Activated T-cell treated with anti-CD3 and anti-CD28 coated beads, Interleukin-2, amount 50 U/mL, for 4 hours (primary cell): ENCODE measurements at places on chromosomes 3 and 15.

- no peak for DNase-seq
Measured at GRCh38 chr3:107557743-107558142, 35.0 kb downstream of the BBX start.

DNA sequence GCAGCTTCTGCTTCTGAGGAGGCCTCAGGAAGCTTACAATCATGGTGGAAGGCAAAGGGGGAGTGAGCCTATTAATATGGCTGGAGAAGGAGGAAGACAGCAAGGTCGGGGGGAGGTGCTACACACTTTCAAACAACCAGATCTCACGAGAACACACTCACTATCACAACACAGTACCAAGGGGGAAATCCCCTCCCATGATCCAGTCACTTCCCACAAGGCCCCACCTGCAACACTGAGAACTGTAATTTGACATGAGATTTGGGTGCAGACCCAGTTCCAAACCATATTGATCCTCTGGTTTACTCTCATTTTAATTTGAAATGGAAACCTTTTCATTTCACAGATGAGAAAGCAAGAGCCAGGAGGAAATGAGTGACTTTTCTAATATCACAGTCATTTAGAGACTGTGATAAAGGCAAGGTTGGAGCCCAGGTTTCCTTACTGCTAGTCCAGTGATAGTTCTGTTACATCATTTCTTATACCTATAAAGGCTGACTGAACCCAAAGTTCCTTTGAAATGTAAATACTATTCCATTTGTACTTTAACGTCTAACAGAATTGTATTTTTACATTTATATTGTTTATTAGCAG lies 105.8 kb upstream of the GAP43 start:
- DNase-seq = no peak

DNA sequence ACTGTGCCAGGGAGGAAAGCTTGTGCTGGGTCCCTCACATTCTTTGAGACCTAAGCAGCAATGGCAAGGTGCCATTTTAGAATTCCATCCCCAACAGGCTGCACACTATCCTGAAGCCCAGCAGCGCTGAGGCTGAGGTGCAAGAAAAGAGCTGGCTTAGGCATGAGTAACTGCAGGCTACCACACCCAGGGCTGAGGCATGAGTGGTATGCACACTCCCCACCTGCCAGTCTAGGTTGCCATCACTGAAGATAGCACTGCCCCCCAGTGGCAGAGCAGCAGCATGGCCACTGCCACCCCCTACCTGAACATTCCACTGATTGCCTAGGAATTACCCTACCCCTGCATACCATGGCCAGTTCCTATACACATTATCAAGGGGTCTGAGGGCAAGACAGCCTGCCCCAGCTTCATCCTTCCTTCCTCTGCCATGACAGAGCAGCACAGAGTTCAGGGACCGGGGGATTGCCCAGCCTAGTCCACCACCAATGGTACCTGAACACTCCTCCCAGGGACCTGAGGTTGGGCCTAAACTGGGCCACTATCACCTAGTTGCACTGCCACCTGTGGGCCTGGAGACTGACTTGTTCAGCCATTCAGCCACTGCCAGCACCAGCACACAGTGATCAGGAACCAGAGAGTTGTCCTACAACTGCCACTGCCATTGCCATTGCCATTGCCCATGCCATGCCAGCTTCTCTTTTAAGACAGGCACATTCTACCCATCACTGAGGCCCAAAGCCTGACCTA lies 129.8 kb downstream of the SATB1 start:
- DNase-seq = no peak

DNA sequence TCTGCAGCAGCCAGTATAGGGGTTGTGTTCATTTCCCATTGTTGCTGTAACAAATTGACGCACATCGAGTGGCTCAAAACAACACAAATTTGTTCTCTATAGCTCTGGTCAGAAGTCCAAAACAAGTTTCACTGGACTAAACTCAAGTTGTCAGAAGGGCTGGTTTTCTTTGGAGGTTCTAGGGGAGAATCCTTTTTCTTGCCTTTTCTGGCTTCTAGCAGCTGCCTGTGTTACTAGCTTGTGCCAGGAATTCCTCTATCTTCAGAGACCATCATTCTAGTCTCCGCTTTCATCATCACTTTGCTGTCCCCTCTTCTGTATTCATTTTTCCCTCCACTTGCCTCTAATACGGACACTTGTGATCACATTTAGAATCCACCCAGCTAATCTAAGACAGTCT lies 20.5 kb downstream of the GASK1A start:
- no peak for DNase-seq

DNA sequence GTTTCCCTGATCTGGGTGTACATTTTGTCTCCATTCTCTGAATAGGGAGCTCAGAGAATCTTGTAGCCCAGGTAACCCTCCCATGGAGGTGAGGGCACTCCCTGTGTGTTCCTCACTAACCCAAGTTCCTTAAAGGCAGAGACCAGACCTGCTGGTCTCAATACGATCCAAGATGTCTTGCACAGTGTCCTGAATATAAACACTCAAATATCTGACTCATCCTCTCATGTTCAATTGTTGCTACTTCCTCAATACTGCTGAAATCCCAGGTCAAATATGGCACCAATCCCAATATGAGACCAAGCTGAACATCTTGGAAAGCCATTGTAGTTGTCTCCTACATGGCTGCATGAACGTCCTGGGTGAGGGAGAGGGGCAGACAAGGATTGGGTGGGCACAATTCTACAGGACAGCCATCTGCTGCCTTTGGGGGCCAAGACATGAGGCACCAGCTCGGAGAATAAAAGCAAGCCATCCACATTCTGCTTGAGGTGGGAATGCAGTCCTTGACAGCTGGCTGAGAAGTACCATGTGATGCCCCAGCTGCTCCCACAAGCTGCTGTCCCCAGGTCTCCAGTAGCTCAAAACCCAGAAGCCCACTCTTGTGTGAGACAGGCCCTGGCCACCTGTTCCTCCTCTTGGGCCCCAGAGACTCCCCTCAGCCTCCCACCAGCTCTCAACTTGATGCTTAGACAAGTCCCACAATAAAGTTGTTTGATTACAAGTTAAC lies 18.2 kb downstream of the TBC1D2B start:
- DNase-seq = no peak

DNA sequence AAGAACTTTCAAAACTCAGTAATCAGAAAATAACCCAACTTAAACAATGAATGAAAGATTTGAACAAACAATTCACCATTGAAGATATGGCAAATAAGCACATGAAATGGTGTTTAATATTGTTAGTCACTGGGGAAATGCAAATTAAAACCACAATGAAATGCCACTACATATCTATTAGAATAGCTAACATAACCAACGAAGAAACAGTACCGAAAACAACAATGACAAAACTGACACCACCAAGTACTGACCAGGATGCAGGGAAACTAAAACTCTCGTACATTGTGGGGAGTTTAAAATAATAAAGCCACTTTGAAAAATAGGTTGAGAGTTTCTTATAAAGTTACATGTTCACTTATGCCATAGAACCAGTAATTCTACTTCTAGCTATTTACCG lies 69.1 kb downstream of the KBTBD8 start:
- DNase-seq = no peak

GRCh38 chr3:131349454-131349853 lies 32.1 kb upstream of the NUDT16 start:
- DNase-seq = no peak

GRCh38 chr3:5260992-5261501 lies 73.5 kb downstream of the EDEM1 start:
- DNase-seq = no peak

DNA sequence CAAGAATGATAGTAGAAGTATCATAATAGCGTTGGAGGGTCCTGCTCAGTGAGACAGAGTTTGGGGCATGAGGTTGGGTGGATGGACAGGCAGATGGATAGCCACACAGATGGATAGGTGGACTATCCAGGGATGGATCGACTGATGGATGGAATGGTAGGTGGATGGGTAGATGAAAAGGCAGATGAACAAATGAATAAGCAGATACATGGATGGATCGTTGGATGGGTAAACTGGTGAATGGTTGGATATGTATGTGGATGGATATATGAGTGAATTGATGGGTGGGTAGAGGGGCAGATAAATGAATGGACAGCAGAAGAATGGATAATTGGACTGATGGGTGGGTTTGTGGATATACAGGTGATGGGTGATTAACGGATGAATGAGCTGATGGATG lies 9.5 kb downstream of the CPNE9 start:
- no peak for DNase-seq

DNA sequence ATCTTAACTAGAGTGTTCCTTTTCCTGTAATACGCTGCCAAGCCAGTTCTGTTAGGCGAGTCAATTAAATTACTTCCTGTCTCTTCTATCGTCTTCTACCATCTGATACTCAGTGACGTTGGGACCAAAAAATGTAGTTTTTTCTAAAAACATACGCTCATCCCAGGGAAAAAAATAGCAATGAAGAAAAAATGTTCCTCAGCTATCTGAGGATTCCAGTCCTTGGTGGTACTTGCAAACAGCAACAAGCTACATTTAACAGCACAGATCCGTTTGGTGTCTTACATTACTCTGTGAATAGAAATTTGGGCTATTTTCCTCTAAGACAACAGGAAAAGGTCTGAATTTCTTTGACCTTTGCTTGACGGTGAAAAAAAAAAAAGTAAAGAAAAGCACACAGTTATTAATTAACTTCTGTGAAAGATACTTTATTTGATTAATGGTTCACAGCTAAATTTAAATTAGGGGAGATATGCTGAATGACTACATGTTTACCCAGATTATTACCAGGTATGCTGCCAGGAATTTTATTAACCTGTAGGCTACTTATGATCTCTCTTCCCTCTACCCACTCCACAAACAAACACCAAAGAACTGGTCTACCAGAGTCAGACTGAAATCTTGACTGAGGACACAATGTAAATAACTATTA lies 254.4 kb upstream of the ZPLD1 start:
- no peak for DNase-seq

- DNase-seq = no peak
Measured at GRCh38 chr3:98966862-98967546, 65.5 kb upstream of the DCBLD2 start.

DNA sequence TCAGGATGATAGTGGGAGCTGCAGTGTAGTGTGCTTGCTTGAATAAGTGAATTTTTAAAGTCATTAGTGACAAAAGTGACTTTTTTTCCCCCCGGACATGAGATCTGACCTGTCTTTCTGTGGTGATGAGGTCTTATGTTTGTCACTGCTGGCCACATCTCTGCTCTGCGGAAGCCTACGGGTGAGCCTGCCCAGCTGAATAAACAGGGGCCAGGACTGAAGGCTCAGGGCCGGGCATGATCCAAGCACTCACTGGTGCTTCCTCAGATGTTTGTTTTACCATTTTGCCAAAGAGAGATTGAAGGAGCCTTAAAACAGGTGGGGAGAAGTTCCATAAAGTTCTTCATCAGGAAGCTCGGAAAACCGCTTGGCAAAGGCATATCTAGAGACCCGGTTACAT lies 35.0 kb downstream of the RPL39L start:
- DNase-seq = no peak

- DNase-seq = no peak
Measured at GRCh38 chr15:40081691-40082194, 26.9 kb downstream of the BMF start.

DNA sequence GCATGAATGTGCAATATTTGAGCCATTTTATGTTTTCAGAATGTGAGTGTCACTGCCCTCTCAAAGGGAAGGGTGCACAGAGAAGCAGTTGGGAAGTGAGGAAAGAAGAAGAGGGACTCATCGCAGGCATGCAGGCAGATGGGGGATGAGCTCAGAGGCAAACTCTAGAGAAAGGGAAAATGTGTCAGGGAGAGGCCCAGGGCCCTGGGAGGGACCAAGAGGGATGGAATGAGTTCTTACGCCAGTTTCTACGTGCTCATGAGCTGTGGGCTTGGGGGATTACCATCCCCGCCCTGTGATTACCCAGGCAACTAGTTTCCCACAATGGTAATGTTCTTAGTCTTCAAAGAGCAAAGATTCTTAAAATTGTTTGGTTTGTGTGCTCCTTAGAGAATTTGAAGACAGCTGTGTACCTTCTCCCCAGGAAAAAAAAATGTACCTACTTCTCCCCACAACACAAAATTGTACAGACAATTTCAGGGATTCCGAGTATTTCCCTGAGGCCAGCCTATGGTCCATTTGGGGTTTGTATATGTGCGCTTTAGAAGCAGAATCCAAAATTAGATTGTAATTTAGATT lies 17.8 kb downstream of the GCSAM start:
- DNase-seq = no peak

DNA sequence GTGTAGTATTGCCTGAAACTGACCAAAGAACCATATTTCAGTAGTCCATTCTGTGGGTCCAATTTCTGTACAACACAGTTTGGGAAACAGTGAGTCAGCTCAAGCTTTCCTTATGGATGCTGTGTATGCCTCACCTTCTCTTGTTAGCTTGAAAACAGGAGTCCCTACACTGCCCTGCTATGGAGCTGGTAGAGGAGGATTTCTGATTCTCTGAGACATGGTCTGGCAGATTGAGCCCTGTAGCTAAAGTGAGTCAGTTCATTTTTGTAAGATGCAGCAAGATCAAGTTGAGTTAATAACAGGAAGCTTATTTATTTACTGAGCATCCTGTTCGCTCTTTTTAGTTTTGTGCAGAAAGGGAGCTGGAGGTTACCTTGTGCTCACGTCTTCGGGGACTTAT lies 424.1 kb upstream of the RBMS3 start:
- no peak for DNase-seq

DNA sequence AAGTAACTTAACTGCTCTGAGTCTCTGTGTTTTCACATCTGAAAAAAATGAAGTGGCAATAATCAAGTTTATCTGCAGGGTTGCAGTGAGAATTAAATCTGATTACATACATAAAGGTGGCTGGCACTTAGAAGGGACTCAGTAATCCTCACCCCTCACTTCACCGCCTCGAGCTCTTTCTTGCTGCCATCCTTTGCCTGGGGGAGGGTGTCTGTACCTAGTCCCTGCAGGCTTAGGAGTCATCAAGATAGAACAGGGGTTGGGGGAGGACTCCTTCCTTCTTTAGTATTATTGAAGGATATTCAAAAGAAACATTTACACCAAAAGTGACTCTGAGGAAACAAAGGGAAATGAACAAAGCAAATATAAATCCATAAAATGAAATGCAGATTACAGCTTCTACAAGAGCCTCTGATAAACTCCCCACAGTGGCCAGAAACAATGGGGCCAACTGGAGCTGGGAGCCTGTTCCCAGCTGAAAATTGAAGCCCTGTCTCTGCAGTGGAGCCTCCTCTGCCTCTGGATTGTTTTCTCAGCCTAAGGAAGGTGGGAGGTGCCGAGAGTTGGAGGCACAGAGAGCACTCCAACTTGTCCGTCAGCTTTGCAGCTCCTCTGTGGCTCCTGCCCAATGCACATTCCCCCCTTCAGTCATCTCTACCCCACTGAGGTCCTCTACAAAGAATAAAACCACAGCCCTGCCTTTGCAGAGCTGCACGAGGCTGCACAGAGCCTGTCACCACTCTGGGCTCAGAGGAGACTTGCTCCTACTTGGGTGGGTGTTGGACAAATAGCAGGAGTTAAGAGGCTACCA lies 41.8 kb downstream of the CRYGS start:
- no peak for DNase-seq

GRCh38 chr3:21524133-21524532 lies 226.9 kb downstream of the ZNF385D start:
- DNase-seq = no peak

- DNase-seq = no peak
Measured at GRCh38 chr3:126376444-126376843, 18.3 kb upstream of the CFAP100 start.

GRCh38 chr3:137988982-137989381 lies 21.0 kb upstream of the CLDN18 start:
- DNase-seq = no peak
